ENCODE measurements at places on chromosomes 11 and 22.
A peak's percentile ranks its signal among the peaks of the same experiment; 100 is the strongest.

- DNase-seq, result no peak
These were observed 150.9 kb upstream of the GRK3 start for GRCh38 chr22:25413620-25414019.

- no peak for DNase-seq
These were observed 4.3 kb downstream of the ZC3H7B start for GRCh38 chr22:41305646-41306045.

GRCh38 chr11:17855531-17856290 lies 121.1 kb downstream of the KCNC1 start:
- no peak for DNase-seq

DNA sequence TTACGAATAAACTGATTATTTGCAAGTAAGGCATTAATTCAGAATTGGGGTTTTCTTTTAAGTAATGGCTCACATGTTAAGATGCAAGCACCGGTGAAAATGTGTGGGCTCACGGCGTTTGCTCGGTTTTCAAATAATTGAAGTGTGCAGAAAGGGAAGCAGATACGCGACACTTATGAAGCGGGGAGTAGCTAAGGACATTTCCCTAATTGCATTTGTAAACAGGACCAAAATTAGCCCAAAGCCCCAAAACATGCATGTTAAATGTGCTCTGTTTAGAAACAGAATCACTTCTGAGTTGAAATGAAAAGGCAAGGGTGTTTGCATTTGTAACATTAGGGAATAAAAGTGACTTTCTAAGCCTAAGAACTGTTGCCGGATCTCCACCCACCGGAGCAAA lies 61.3 kb downstream of the ELFN2 start:
- DNase-seq, result no peak

DNA sequence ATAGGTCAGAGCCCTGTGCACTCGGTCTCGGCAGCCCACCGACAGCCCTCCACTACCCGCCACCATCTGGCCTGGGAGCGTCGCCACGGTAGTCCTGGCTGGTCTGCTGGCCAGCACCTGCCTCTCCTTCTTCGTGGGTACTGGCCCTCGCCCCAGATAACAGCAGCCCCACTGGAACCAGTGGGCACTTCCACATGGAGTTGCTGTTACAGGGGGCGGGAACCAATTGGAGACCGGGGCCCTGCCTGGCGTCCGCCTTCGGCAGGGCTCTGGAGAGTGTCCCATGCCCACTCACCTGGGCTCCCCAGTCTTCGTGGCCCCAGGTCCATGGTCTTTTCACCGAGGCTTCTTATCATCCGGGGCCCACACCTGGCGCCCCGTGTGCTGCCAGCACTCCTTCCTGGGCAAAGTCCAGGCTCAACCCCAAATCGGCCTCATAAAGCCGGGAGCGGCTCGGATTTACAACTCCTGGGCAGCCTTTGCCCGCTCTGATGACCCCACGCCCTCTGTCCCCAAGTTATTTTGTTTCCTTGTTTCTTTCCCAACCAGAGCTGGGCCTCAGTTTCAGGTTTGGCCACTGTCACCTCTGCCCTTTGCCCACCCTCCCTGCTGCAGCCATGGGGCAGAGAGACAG lies 12.9 kb upstream of the EHD1 start:
- no peak for DNase-seq

- no peak for DNase-seq
These were observed 718 bp downstream of the LTBP3 start for GRCh38 chr11:65557280-65558001.

DNA sequence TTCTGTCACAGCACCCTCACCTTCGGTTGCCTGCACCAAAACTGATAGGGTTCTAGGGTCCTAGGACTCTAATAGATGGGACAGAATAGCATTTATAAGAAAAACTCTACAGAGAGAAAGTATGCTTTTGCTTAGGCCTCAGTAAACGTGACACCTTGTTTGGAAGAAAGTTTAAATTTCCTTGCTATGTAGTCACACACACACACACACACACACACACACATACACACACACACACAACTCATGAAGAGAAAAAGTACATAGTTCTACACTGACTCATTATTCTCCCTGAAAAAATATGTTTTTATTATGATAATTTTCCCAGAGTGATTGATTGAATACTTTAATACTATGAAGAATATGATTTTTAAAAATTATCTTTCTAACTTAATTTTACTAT lies 220.8 kb upstream of the SNX19 start:
- no peak for DNase-seq

GRCh38 chr11:97703851-97704250 lies 1314.0 kb downstream of the JRKL start:
- no peak for DNase-seq

DNA sequence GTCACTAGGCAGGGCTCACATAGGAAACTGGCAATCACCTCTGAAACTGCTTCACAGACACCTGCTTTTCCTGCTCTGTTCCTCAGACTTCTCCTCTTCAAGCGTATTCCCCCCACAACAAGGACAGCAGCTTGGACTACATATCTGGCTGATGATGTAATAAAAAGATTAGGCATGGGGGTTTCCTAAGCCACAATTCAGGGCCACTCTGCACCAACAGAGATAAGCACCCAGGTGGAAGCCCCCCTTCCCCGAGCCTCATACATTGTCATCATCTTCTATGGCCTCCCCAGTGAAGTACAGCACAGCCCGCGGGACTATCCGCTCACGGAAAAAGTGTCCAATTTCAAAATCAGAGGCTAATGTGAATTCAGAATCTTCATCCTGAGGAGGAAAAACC lies 25.0 kb upstream of the PHLDA2 start:
- DNase-seq, result no peak

GRCh38 chr11:67303132-67303834 lies at the start of gene SSH3:
Gene SSH3, plus strand, starts transcription at chr11:67303530. Its CDS starts 96 bp downstream, at chr11:67303626.
- peak; percentile 56 for DNase-seq

GRCh38 chr11:128279866-128280265 lies 307.5 kb downstream of the ETS1 start:
- no peak for DNase-seq

DNA sequence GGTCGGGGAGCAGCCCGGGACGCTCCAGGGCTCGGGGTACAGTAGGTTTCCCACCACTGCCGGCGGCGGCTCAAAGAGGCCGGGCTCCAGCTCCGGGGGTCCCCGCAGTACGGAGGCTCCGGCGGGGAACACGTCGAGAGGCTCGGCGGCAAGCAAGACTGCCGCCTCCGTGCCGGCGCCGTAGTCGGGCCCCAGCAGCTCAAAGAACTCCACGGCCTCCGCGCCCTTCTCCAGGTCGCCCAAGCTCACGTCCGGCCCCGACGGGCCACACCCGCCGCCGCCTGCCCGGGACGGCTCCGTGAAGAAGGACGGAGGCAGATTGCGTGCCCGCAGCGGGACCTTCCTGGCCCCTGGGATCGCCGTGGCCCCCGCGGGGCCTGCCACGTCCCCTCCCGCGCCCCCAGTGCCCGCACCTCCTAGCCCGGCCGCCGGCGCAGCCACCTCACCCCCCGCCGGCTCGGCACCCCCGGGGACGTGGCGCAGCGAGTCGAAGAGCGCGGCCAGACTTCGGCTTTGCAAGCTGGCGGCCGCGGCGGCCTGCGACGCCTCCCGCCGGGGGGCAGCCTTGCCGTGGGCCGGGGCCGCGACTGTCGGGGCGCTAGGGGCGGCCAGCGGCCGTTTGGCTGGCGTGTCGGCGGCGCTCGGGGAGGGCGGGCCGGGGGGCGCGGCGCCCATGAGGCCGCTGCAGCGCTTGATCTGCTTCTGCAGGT lies 775 bp downstream of the FAM181B start:
- DNase-seq, result no peak

DNA sequence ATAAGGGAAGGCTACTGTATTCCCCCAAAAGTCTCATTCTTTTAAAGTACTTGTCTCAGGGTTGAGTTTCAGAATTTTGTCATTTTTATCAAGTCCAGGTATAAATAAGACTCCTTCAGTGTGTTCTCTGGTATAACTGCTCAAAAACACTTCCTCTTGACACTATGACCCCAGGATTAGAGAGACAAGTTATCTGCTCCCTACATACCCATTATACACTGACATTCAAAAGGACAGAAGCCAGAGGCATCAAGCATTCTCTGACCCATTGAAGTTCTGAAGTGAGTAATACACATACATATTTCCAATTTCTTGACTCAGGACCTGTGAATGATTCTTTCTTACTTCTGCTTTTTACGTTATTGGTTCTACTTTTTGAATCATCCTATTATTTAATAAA lies 447.8 kb upstream of the CNTN5 start:
- DNase-seq, result no peak

DNA sequence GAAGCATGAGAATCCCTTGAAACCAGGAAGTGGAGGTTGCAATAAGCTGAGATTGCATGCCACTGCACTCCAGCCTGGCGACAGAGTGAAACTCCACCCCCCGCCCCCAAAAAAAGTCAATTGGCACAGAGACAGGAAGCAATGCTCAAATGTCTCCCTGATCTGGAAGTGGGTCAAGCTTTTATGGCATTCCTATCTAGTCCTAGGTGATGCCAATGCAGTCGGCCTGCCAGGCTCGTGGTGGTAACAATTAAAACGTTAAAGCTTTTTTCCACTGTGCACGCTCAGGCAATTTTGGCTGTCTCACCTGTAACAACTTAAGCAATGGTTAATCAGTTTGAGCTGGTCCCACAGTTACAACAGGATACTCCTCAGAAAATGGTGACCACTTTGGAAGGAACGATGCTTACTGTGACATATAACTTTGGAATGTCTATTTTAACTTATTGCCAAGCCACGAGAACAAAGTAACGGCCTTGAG lies 18.9 kb upstream of the PISD start:
- no peak for DNase-seq

DNA sequence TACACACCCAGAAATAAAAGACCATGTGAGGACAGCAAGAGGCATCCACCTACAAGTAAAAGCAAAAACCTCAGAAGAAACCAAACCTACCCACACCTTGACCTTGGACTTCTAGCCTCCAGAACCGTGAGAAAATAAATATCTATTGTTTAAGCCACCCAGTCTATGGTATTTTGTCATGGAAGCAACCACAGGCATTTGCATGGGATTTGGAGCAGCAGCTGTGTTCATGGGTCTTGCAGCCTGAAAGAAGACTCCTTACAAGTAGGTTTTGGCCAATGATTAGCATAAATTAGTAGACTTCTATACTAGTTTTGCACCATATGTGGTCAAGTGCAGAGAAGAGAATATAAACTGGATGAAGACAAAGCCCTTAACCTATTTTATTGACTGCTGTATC lies 27.9 kb downstream of the FSHB start:
- no peak for DNase-seq

DNA sequence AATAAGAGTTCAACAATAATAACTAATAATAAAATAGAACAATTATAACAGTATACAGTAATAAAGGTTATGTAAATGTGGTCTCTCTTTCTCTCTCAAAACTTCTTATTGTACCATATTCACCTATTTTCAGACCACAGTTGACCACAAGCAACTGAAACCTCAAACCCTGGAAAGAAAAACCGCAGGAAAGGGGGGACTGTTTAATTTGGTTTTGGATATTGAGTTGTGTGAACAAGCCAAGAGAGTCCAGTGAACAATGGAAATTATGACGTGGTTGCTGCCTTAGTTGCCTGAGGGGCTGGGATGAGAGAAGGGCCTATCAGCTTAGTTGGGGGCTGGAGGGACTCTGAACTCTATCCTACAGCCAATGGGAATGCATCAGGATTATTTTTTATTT lies 178.7 kb upstream of the POU2AF2 start:
- DNase-seq, result no peak

- DNase-seq, result no peak
These were observed 1.2 kb downstream of the DNAJC4 start for GRCh38 chr11:64231546-64231945.

DNA sequence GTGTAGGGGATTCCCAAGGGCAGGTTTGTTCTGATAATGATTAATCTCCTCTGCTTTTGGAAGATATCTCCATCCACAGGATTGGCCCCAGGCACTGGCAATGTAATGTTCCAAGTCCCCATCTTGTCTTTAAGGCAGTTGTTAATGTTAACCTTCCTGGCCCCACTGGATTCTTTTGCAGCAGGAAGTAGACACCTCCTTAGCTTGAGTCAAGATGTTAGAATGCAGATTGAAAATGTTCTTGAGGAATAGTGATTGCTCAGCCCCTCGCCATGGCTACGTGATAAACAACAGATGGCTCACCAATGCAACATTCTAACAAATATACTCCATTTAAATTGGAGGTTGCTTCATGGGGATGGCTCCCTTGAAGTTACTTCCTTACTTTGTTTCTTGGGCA lies 7.3 kb downstream of the HEPHL1 start:
- DNase-seq, result no peak

DNA sequence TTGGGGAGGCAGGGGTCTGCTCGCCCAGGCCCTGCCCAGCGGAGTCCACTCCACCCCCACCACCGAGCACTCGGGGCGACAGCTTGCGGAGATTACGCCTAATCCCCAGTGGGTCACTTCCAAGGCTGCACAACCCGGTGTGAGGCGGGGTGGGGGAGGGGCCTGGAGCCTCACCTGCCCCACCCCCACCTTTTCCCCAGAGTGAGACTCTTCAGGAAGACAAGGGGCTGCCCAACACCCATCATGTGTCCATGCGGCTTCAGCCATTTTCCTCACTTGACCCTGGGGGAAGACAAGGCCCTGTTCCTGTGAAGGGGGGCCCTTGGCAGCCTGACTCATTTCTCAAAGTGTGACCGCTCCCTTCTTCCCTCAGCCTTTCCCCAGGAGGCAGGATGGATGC lies 12.5 kb downstream of the SYNGR1 start:
- no peak for DNase-seq

DNA sequence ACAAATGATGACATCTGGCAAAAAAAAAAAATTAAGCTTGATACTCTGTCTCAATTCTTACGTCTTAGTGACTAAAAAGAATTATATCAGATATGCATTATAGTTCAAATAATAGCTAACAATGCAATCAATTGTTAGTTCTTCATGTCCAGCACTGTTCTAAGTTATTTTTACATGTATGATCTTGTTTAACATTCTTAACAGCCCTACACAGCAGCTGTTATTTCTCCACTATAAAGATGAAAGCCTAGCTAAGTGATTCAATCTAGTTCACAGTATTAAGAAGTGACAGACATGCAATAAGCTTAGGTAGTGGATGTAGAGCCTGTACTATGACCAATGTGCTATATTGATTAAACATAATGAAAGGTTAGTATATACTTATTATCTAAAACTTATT lies 4.1 kb downstream of the ZNF214 start:
- DNase-seq, result no peak

GRCh38 chr11:125999234-125999880 lies 53.5 kb downstream of the VSIG10L2 start:
- no peak for DNase-seq

DNA sequence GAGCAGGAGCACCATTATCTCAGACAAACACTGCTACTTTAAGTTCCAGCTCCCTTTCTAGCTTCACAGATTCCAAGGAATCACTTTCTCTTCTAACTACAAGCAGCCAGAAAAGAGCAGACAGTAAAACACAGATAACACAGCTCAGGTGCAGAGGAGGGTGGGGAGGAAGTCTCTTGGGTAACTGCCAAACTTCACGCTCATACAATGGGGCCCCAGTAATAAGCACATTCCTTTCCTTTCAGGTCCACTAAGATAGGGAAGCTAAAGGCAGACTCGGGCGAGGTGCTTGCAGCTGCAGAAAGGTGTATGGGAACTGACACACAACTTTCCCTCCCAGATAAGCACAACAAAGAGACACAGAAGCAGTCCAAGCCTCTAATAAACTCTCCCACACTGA lies 69.2 kb upstream of the OR9G4 start:
- no peak for DNase-seq

Data from anterior cingulate cortex (tissue), 58 donors.